ENCODE measurements at places on chromosomes 16 and 17.
A peak's percentile ranks its signal among the peaks of the same experiment; 100 is the strongest.

DNA sequence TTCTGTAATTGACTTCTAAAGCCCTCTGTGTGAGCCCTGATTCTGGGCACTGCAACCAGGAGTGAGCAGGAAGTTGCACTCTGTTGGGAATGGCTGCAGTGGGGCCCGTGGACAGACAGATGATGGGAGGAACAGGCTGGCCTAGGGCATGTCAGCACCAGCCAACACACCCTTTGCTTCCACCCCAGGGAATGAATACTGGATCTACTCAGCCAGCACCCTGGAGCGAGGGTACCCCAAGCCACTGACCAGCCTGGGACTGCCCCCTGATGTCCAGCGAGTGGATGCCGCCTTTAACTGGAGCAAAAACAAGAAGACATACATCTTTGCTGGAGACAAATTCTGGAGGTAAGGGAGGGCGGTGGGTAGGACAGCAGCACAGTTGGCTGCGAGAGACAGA, 10.8 kb upstream of the LPCAT2 start:
- DNase-seq, result no peak

- no peak for DNase-seq
Observed at GRCh38 chr16:81740169-81740568, 38.9 kb upstream of the PLCG2 start.

- peak; percentile 27 for DNase-seq
Observed at GRCh38 chr17:16989230-16989952, 17.5 kb upstream of the TNFRSF13B start.

DNA sequence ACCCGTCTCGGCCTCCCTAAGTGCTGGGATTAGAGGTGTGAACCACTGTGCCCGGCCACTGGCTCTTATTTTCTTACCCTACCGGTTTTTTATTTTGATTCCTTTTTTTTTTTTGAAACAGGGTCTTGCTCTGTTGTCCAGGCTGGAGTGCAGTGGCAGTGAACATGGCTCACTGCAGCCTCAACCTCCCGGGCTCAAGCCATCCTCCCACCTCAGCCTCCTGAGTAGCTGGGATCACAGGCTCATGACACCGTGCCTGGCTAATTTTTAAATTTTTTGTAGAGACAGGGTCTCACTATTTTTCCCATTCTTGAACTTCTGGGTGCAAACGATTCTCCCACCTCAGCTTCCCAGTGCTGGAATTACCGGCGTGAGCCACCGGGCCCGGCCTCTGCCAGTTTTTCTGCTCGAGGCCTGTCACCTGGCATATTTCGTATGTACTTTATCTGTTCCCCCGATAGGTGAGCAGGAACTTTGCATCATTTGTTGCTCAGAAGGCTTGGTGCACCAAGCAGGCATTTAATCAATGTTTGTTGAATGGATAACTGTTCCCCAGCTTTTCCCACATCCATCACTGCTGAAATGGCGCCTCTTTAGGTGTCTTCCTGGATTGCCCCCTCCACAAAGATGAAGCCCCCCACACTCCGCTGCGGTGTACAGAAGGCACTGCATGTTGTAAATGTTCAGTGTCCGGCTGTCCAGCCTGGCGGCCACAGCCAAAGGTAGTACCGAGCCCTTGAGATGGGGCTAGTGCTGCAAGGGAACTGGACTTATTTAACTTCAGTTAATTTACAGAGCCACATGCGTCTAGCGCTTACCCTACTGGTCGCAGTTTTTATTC, 858 bp upstream of the TELO2 start:
- DNase-seq, result no peak

DNA sequence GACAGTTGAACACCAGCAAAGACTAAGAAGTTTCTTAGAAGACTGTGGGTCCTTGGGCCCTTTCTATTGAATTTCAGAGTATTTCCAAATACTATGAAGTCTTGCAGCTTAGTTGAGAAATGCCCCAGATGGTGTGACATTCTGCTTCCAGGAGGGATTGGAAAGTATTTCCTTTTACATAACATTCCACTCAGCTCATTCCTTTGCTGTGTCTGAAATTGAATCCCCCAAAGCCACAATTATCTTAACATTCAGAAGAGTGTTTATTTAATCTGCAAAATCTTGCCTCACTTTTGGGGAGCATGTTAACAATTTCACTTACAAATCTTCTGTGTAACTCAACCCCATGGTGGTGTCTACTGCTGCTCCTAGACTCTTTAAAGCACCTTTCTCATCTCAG, 307.7 kb downstream of the WWOX start:
- no peak for DNase-seq

DNA sequence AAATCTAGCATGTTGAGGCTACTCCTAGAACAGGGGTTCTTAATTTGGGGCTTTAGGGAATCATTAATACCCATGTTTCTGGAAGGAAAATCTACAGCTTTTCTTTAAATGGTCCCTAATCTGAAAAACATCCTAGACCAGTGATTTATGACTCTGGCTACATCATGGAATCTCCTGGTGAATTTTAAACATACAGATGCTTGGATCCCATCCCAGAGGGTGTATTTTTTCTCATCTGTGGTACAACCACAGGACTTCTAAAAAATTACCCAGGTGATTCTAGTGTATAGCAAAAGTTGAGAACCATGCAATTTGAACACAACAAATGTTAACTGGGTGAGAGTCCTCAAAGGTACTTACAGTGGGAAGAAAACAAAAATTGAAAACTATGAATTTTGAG, 41.5 kb downstream of the KANSL1 start:
- no peak for DNase-seq

GRCh38 chr16:56767024-56767423, 37.1 kb downstream of the NUP93 start:
- DNase-seq, result no peak
